Activated T-cell treated with anti-CD3 and anti-CD28 coated beads, Interleukin-2, amount 50 U/mL, for 72 hours (primary cell): ENCODE measurements at places on chromosomes 5 and 9.

GRCh38 chr5:154712518-154713437 is 42.4 kb upstream of the LARP1 start:
- DNase-seq, result no peak

DNA sequence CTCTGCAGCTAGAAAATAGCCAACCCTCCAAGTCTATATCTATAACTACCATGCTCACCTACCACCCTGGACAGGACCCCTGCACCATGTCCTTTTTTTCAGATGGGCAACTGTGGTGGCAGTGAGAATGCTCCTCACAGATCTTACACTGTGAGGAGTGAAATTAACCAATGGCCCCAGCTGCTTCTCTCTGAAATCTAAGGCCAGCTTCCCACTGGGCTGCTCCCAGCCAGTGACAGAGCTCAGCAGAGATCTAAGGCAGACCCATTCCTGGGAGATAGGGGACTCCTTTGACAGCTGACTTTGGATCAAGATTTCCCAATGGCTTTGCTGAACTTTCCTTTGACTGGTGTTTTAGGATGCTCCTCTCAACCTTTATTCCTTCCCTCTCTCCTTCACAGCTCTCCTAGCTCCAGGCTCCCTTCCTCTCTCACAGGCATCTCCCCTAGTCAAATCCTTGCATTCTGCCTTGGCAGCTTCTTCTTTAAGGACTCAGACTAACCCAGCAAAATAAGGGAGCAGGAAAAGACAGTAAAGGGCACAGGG is 1.6 kb upstream of the ARAP3 start:
- DNase-seq, result no peak

GRCh38 chr5:104016646-104017045 is 454.1 kb upstream of the NUDT12 start:
- DNase-seq, result no peak

DNA sequence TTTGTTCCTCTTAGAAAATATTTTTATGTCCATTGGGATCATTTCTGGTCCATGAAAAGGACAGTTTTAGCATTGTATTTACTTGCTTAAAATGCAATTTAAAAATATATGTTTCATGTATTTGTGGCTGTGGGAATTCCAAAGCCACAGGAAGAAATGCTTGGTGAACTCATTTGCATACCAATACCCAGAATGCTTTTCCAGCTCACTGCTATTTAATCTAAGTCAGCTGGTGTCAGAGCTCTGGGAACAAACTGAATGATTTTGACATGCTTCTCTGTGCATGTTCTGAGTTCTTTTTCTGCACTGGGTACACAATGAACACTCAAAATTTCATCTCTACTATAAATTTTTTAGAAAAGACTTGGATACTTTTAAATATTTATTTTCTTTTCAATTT is 482.8 kb upstream of the ARRDC3 start:
- DNase-seq, result no peak

DNA sequence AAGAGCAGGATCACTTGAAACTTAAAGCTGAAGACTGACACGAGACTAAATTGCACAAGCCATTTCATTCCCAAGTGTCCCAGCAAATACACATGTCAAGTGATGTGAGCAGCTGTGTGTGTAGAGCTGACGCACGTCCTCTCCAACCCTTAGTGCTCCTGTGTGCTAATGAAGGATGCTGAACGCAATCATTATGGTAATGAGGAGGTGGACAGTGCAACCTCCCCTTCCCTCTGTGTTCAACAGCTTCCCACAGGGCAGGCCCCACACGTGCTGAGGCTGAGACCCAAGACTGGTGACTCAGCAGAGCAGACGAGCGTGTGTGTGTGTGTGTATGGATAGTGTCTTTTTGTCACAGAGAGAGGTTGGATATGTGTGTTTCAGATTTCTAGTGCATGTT is 702.1 kb downstream of the SEMA5A start:
- no peak for DNase-seq
